Stimulated activated CD8-positive, alpha-beta memory T cell treated with anti-CD3 and anti-CD28 coated beads, Interleukin-2, amount 100 ng/mL, for 1 hour (primary cell): ENCODE measurements at places on chromosomes 6 and 20.
A peak's percentile ranks its signal among the peaks of the same experiment; 100 is the strongest.

DNA sequence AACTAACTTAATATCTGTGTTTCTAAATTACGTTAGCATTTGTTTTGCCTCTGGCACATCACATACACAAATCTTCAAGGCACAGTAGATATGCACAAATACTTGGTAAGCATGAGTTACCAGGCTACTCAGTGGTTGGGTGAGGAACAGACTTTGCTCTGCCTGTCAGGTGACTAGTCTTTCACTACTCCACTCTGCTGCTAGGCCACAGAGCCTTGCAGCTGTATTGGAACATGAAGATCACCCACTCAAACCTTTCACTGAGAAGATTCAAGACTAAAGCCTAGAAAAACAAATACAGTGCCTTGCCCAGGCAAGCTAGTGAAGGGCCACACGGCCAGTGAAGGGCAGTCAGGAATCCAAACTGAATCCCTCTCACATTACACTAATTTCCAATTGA, 47.0 kb downstream of the DTNBP1 start:
- DNase-seq = no peak

GRCh38 chr6:27667657-27668441, 194.9 kb upstream of the ZNF184 start:
- DNase-seq = no peak

DNA sequence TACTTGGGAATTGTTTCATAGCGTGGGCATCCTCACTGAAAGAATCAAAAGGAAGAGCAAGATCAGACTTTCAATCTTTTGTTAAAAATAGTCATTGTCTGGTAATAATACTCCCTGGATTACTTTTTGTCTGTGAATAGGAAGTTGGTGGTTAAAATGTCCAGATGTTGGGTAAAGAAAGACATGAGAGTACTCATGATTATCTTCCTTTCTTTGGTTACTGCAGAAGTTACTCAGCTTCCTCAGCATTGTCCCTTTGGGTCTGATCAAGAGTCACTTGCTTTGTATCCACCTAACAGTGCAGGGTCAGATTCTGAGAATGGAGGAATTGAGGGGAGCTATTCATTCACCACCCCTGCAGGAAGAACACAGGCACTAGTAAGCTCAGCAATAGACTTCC, 54.6 kb downstream of the RIN2 start:
- DNase-seq = no peak

- no peak for DNase-seq
These were observed 129.7 kb upstream of the AHI1 start for GRCh38 chr6:135627092-135627715.

GRCh38 chr20:60804240-60804917, 447.7 kb upstream of the CDH4 start:
- no peak for DNase-seq

DNA sequence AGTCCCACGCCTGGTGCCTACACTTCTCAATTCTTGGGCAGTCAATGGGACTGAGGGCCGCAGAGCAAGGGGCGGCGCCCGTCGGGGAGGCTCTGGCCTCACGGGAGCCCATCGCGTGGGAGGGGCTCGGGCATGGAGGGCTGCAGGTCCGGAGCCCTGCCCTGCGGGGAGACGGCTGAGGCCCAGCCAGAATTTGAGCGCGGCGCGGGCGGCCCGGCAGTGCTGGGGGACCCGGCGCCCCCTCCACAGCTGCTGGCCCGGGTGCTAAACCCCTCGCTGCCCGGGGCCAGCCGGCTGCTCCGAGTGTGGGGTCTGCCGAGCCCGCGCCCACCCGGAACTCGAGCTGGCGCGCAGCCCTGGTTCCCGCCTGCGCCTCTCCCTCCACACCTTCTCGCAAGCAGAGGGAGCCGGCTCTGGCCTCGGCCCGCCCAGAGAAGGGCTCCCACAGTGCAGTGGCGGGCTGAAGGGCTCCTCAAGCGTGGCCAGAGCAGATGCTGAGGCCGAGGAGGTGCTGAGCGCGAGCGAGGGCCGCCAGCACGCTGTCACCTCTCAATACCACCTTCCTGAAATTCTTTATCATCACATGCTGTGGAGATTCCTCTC, 58.5 kb downstream of the BAK1 start:
- no peak for DNase-seq

GRCh38 chr20:36392989-36393388, 86.8 kb downstream of the DLGAP4 start:
- no peak for DNase-seq

- no peak for DNase-seq
These were observed 24.7 kb downstream of the ZSCAN31 start for GRCh38 chr6:28311139-28311823.

DNA sequence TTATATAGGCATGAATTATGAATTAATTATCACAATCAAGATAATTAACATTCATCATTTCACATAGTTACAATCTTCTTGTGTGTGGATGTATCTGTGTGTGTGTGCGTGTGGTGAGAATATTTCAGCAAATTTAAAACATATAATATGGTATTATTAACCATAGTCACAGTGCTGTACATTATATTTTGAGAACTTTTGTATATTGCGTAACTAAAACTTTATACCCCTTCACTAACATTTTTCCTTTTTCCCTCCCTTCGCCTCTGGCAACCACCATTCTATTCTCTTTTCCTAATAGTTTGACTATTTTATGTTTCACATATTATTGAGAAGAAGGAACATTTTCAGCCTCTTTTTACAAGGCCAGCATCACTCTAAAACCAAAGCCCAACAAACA, 176.8 kb downstream of the HTR1B start:
- DNase-seq = no peak

GRCh38 chr6:25921525-25922203, 8.8 kb downstream of the SLC17A2 start:
- no peak for DNase-seq

- DNase-seq = peak; percentile 35
These were observed 209.7 kb downstream of the FARS2 start for GRCh38 chr6:5471044-5471443.

DNA sequence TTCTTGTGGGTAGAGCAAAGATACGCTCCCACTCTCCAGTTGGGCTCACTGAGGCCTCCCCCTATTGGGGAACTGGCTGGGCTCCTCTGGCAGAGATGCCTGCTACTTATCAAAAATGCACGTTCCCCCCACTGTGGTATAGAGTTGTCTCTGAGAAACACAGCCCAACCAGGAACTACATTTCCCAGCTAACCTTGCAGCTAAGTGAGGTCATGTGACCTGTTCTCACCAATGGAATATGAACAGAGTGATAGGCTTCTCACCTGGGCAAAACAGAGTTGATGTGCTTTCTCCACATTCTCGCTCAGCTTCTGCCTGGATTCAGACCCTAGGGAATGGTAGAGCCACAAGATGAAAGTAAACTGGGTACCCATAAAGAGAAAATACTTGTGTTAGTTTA, 49.1 kb upstream of the PTPRT start:
- no peak for DNase-seq

- DNase-seq = no peak
These were observed 46.6 kb upstream of the EDN3 start for GRCh38 chr20:59253779-59254319.

DNA sequence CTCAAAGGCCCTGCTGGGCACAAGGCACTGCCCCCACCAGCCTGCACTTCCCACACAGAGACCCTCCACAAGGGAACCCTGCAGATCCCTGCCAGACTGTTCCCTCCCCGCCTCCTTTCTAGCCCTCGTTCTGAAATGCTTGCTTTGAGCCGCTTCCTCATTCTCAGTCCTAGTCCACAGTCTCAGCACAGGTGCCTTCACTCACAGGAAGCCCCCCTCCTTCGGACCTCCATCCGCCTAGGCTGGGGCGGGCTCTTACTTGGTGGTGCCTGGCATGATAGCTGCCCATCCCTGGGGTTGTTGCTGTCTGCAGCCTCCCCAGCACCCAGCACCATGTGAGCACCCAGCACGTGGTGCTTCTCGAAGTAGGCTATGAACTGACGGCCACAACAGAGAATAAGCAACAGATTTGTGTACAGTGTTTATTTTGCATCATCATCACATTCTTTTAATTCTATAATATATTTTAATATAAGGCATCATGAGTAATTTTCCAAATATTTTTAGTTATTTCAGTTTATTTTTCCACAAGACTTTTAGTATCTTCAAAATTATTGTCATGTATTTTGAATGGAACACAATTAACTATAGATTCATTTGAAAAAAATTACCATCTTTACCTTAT, 12.3 kb downstream of the CST5 start:
- no peak for DNase-seq

- no peak for DNase-seq
These were observed 247.9 kb downstream of the ERMARD start for GRCh38 chr6:169999367-169999766.

DNA sequence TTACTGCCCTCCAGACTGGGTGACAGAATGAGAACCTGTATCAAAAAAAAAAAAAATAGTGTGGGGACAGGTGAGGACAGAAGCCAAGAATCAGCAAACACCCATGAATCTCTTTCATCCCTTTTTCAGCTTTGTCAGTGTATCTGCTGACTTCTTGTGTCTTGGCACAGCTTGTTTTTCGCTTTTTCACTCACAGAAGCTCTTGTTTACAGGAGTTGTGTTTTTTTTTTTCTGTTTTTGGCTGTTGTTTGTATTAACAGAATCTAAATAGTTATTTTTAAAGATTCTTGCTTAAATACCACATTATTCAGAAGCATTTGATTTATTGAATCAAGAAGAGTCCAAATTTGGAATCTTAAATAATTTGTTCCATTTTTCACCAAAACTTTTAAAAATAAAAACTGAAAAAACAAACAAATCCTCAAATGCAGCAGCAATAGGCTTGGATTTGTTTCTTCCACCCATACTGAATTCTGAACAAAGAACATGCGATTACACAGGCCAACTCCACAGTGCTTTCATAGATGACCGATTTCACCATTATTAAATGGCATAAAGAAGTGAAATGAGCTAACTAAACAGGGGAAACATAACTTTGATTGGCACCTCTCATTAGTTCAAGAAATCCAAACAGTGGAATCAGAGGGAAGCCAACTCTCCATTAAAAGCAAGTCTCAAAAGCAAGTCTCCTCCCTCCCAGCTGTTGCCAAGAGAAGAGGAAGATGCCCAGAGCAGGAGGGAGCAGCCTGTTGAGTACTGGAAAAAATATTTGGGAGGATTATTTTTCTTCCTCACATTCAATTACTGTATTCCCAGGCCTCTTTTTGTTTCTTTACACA, 27.2 kb upstream of the GPR63 start:
- DNase-seq = no peak

DNA sequence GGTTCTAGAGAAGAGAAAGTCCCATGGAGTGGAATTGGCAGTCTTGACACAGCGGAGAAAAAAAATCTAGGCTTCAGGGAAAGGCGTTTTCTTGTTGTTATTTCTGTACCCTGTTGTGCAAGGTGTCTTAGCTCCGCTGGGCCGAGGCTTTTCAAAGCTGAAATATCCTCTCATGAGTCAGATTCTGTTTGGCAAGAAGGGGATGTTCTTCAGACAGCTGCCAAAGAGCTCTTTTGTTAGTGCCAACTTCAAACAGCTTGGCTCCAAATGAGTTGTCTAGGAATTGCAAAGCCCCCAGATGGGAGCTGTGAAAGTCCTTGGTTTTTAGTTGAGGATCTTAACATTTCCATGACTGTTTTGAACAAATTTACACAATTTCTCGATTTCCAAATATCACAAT, 45.6 kb downstream of the LRRN4 start:
- DNase-seq = no peak

GRCh38 chr6:167791780-167792478, 34.8 kb upstream of the AFDN start:
- no peak for DNase-seq

GRCh38 chr6:112153926-112154607, 66.7 kb downstream of the FAM229B start:
- no peak for DNase-seq

DNA sequence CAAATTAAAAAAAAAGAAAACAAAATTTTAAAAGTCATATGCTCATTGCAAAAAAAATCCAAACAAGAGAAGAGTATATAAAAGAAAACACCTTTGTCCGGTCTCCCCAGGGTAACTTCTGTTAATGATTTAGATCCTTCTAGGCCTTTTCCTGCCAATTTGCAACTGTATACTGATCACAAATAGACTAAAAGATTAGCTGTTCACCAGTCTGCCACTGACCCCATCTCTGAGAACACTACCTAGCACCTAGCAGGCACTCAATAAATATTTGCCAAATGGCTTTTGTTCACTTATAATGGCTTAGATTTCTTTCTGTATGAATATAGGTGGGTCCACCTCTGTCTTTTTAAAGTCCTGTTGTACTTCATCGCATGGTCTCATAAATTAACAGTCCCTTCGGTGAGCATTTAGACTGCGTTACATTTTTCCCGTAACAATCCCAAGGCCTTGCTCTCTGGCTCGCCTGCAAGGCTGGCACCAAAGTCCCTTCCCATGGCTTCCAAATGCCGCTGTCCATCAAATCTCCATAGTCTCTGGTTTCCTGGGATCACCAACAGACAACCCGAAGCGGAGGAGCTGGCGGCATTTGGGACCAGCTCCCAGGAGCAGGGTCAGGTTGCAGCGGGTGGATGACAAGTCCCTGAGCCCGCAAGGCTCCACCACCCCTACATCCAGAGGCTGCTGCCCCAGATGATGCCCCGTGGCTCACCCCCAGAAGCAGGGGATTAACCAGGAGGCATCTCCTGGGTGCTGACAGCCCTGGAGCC, 11.8 kb downstream of the JPH2 start:
- no peak for DNase-seq

GRCh38 chr6:88952065-88952704, 11.2 kb downstream of the RNGTT start:
- DNase-seq = no peak

DNA sequence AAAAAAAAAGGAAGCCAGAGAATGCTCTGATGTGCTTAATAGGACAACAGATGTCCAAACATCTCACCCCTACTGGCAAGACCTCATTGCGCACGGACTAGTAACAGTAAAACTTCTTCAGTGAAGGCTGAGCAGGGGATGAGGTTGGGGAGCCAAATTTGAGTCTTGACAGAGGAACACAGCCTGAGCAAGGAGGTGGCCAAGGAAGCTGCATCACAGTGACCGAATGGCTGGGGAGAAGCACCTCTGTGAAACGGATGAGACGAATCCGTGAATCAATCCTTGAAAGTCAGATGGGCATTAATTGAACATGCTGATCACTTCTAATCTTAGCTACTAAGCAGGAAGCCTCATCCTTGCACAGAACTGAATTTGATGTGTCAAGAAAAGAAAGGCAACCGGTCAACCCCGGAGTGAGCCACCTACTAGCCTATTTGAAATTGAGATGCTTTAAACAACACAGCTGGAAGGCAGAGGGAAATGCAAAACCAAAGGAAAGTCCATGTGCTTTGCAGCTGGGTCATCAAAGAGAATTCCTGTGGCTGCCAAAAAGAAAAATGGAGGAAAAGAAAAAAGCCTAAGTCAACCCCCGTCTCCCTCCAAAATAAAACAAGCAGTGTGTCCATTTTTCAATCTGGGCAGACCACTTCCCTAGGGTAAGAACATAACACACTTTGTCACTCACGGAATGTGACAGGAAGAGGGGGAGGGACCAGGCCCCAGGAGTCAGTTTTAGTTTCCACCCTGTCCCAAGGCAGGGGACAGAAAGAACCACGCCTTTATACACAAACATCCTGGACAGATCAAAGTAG, 29.5 kb downstream of the PXDC1 start:
- no peak for DNase-seq

GRCh38 chr6:157814883-157815282, 8.2 kb upstream of the SNX9 start:
- no peak for DNase-seq

- DNase-seq = no peak
These were observed 22.3 kb downstream of the NPEPL1 start for GRCh38 chr20:58714923-58715351.

- no peak for DNase-seq
These were observed 1.5 kb downstream of the HLA-DQA1 start for GRCh38 chr6:32638532-32639219.

GRCh38 chr20:7383216-7383615, 557.0 kb downstream of the HAO1 start:
- no peak for DNase-seq

- no peak for DNase-seq
These were observed 191.4 kb upstream of the FAM83B start for GRCh38 chr6:54655162-54655561.
